ENCODE measurements at places on chromosomes 16 and 17.

- no peak for DNase-seq
Measured at GRCh38 chr16:25148568-25149215, 37.1 kb downstream of the LCMT1 start.

DNA sequence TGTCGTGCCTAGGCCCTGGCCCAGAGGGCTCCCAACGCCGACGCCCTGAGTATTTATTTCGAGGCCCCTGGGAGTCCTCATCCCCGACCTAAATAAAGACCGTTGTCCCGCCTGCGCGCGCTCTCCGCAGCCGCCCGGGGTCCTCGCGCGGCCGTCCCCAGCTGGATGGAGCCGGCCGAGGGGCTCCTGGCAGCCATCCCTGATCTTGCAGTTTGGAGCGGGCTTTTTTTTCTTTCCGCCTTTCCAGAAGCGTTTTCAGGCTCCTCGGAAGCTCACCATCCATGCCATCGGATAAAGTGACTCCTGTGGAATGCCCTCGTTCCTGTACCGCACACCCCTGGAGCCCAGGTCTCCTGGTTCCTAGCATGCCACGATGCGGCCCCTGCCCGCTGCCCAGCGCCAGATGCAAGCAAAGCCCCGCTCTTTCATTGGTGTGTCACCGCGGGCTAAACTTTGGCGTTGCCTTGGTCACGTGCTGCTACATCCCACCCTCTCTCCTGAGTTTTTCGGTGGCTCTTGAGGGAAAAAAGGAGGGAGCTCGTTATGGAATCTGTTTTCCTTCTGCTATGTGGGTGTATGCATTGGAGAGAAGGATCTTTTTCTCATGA is 716 bp downstream of the TMEM94 start:
- peak; percentile 21 for DNase-seq

DNA sequence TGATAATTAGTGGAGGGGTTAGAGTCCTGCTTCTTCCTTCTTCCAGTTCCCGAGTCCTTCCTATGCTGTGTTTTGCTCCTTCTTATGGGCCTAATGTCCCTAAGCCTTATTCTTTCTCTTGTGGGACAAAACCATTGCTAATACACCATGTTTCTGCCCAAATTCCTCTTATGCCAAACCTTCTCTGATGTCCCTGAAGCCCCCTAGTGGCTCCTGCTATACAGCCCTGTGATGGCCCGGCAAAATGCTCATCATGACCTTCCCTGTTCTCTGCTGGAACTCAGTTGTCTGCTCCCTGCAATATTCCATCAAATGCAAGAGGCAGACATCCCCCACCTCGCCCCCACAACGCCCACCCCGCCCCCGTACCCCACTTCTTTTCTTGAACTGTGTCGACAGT is 171.6 kb downstream of the CDH11 start:
- no peak for DNase-seq

DNA sequence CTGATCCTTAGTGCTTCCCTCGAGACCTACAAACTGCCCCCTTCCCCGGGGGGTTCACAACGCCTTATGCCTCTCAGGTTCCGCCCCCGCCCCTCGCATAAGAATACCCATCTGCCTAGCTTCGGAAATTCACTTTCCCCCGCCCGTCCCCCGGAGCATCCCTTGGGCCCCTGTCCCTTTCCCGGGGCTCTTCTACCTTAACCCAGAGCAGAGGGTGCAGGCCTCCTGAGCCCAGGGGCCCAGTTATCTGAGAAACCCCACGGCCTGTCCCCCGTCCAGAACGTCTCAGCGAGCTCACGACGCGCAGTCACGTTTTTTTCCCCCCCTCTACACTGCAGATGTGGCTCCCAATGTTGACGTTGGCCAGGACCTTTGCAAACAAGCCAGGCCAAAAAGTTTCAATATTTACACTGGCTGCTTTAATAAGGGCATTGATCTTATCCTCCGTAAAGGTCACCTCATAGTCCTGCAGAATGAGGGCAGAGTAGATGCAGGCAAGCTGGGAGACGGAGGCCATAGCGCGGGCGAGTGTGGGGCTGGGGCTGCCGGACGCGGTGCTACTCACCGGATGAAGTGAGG is 1.4 kb upstream of the NBR1 start:
- peak; percentile 25 for DNase-seq

GRCh38 chr16:4936181-4936990 is 562 bp downstream of the PPL start:
- DNase-seq = no peak
